H9 (cell line): ENCODE measurements at places on chromosomes 11 and 22. TPM values are rescaled to one million over a fixed set of nuclear protein-coding genes. Genes with fewer than 3 reads are reported as not detected.

TMPRSS13 gene
- 0.35 and 0.50 TPM in 2 replicates for total RNA-seq

LRRN4CL gene
- 0.59 and 0.79 TPM in 2 replicates for total RNA-seq

GRCh38 chr11:120124355-120124754 lies 13.6 kb downstream of the TRIM29 start:
- H3K4me1 ChIP-seq, result no peaks in the 10 kb centered on the region
- no peak overlapping the region for H3K27ac ChIP-seq
- no peaks in the 10 kb centered on the region for H3K27me3 ChIP-seq
- no peak overlapping the region for H3K4me3 ChIP-seq
- no peak for DNase-seq

DNA sequence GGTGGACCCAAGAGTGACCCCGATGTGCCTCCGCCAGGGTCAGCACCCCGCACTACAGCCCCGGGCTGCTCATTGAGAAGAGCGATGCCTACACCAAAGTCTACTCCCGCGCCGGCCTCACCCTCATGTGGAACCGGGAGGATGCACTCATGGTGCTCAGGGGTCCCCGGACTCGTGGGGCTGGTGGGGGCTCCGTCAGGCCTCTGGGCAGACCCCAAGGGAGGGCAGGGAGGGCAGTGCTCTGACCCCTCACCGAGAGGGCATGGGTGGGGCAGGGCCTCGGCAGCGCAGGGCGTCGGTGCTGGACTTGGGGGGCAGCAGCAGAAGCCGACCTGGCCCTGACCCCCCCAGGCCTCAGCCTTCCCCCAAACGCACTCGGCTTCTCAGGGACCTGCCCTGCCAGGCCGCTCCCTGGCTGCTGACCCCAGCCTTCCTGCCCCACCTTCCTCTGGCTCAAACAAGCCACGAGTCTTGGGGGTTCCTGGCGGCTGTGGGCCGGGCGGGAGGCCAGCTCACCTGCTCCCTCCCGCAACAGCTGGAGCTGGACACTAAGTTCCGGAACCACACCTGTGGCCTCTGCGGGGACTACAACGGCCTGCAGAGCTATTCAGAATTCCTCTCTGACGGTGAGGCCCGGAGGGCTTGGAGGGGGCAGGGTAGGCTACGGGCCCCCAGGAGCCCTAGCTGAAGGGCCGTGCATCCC lies 2.9 kb downstream of the MUC2 start:
- no peaks in the 10 kb centered on the region for H3K27me3 ChIP-seq
- no peak overlapping the region for H3K27ac ChIP-seq
- no peak for DNase-seq
- no peak overlapping the region for H3K4me3 ChIP-seq
- no peaks in the 10 kb centered on the region for H3K36me3 ChIP-seq

HPX gene
- total RNA-seq, result 1.0 and 1.2 TPM in 2 replicates

DNA sequence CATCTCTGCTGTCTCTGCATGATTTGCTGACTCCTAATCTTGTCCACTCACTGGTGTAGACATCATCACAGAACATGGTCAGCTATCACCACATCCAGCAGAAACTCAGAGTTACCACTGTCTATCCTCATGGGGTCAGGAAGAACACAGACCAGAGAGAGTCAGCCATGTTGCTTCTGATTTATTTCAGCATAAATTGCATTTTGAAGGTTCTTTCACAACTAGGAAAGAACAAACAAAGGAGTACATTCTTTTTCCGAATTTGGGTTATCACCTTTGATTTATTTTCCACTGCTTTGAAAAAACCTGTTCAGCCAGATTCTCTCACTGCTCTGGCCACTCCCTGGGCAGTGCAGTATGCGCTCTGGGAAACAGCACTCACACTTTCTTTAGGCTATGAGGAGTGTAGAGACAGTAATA lies 172.0 kb upstream of the MTMR2 start:
- H3K27me3 ChIP-seq, result no peaks in the 10 kb centered on the region
- 0 out of 2 replicates have a peak, but pooled peaks cover 3% of the 10 kb centered on the region for H3K4me1 ChIP-seq
- no peaks in the 10 kb centered on the region for H3K36me3 ChIP-seq
- H3K4me3 ChIP-seq, result no peak overlapping the region
- no peak overlapping the region for H3K27ac ChIP-seq

DNA sequence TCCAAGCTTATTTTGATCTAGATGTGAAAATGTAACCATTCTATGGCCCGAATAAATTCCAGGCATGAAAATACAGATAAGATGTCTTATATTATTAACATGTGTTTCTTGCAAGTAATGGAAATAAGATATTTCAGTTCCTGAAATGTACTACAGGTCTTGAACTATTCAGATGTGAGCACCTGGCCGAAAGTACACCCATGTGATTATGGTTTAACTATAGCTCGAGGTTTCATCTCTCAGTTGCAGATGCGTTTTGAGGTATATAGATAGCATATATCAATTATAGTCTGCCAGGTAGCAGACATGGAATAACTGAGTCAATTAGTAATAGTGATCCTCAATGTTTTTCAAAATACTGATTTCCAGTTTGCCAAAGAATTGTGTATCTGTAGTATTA lies 68.3 kb downstream of the DDIAS start:
- no peaks in the 10 kb centered on the region for H3K36me3 ChIP-seq
- H3K27me3 ChIP-seq, result no peaks in the 10 kb centered on the region
- H3K27ac ChIP-seq, result no peak overlapping the region
- no peak for DNase-seq
- H3K4me3 ChIP-seq, result no peak overlapping the region
- no peaks in the 10 kb centered on the region for H3K4me1 ChIP-seq

DNA sequence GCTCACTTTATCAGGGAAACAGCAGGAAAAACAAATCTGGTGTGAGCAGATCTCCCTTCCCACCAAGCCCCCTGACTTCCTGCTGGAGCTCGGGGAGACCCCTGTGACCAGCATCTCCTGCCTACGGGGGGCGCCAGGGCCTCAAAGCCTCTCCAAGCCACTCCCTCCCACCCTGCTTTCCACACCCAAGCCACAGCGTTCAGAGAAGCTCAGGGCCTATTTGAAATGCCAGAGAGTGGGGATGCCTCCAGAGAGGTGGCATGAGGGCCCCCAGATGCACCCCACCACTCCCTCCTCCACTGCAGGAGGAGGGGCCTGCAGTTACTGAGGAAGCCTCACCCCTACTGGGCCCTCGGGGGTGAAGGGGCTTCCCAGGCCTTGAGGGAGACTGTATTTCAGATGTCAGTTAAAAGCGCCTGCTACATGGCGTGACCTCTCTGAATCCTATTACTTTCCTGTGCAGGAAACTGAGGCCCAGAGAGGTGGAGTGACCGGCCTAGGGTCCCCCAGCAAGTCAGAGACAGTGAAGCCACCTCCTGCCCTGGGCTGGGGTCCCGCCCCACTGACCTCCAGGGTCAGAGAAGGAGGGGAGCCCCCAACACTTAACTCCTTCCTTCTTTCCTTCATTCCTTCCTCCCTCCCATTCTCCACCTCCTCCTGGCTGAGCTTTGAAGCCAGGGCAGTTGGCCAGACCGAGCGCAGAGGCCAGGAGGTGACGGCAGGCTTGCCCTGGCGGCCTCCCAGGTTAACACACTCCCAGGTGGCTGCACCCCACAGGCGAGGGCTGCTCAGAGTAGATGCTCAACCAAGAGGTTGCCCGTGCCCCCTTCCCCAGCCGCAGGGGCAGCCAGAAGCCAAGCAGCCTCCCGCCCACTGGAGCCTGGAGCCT lies 6.0 kb upstream of the CDKN1C start:
- no peaks in the 10 kb centered on the region; the same call in 1 of the 2 replicates for H3K27me3 ChIP-seq
- no peak overlapping the region for H3K4me3 ChIP-seq
- no peak for DNase-seq
- H3K4me1 ChIP-seq, result no peaks in the 10 kb centered on the region
- H3K27ac ChIP-seq, result no peak overlapping the region

SART1 gene
- total RNA-seq, result 52.0 and 57.8 TPM in 2 replicates

DNA sequence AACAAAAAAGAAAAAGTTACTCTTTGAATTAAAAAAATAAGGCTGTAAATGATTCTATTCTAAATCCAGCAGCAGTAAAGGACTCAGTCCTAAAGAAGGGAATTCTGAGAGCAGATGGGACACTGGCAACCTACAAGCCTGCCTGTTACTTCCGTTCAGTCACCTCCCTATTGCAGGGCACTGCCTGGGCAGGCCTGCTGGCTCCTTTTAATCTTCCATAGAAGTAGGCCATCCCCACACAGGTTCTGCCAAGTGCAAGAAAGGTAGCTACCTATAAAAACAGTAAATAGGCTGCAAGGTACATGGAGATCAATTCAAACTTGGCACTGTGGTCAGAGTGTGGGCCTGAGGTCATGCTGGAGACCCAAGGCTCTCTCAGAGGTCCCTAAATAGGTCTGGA lies 136.4 kb downstream of the TRIM44 start:
- H3K36me3 ChIP-seq, result no peaks in the 10 kb centered on the region
- no peaks in the 10 kb centered on the region for H3K27me3 ChIP-seq
- no peak overlapping the region for H3K4me3 ChIP-seq
- no peaks in the 10 kb centered on the region for H3K4me1 ChIP-seq
- no peak for DNase-seq

- no peaks in the 10 kb centered on the region for H3K4me1 ChIP-seq
- peak; percentile 31 for DNase-seq
- no peaks in the 10 kb centered on the region for H3K27me3 ChIP-seq
- no peak overlapping the region for H3K27ac ChIP-seq
Measured at GRCh38 chr11:43021466-43021865, 290.3 kb upstream of the API5 start.

DNA sequence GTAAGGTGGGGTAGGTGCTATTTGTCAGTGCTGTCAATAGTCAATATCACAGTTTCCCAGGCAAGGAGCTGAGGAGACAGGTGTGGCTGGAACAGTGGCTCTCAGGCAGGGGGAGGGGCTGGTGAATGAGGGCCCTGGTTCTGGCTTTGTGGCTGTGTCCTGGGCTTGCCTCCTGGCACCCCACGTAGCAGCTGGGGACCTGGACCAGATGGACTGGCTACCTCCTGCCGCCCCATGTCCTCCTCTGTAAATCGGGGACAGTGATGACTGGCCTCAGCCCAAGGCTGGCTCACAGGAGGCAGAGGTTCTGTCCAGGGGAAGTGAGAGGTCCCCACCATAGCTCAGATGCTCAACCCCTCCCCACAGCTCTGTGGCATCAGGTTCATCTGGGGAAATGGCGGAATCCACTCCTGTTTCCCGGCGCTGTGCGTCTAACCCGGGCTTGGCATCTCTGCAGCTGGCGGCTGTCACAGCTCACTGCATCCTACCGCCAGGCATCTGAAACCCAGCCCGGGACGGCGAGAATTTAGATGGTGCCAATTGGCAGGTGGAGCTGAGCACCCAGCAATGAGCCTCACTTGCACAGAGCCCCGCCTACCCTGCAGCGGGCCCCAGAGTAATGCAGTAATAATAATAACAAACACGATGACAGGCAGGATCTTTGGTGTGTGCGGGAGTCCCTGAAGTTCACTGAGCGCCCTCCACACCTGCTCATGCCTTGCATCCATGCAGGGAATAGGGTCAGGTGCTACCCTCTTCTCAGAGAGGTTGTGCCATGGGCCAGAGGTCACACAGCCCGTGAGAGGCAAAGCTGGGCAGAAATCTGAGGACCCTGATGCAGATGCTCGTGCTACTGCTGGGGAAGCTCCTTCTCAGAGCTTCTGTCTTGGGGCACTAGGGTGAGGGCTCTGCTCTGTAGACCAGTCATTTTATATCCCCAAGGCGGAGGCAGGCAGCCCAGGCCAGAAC lies 27.8 kb upstream of the SHISAL1 start:
- H3K4me1 ChIP-seq, result no peaks in the 10 kb centered on the region
- H3K27ac ChIP-seq, result no peak overlapping the region
- H3K4me3 ChIP-seq, result no peak overlapping the region
- H3K36me3 ChIP-seq, result no peaks in the 10 kb centered on the region
- DNase-seq, result no peak

DNA sequence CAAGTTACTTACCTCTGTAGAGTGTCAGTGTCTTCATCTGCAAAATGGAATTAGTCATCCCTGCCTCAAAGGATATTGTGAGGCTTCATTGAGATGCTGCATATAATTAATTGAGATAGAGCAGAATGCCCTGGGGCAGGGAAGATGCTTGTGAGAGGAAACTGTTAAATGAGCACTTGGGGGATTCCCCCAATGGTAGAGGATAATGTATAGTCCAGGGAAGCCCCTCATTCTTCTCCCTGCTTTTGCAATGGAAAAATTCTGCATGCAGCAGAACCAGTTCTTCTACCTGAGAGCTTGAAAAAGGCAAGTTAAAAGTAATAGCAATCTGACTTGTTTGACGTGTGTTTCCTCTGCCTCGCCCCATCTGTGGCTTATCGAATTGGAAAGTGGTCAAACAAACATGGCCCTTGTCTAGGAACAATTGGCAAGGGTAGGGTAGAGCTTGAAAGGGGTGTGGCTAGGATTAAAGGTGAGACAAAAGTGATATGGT lies 90.9 kb downstream of the NAV2 start:
- peaks cover 3% of the 10 kb centered on the region for H3K36me3 ChIP-seq
- H3K4me3 ChIP-seq, result no peak overlapping the region
- H3K27me3 ChIP-seq, result no peaks in the 10 kb centered on the region
- DNase-seq, result no peak

GRCh38 chr11:34633640-34633989 lies 12.7 kb downstream of the EHF start:
- no peaks in the 10 kb centered on the region for H3K36me3 ChIP-seq
- DNase-seq, result no peak
- no peak overlapping the region for H3K27ac ChIP-seq
- H3K4me3 ChIP-seq, result no peak overlapping the region
- H3K4me1 ChIP-seq, result no peaks in the 10 kb centered on the region; the same call in 1 of the 2 replicates
- H3K27me3 ChIP-seq, result no peaks in the 10 kb centered on the region

DNA sequence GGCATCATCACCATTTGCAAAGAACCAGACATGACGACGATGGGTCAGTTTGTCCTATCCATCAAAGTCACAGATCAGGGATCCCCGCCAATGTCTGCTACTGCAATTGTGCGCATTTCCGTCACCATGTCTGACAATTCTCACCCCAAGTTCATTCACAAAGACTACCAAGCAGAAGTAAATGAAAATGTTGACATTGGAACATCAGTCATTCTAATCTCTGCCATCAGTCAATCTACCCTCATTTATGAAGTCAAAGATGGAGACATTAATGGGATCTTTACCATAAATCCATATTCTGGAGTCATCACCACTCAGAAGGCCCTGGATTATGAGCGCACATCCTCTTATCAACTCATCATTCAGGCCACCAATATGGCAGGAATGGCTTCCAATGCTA lies 171.6 kb upstream of the MTNR1B start:
- 0 out of 2 replicates have a peak, but pooled peaks cover 4% of the 10 kb centered on the region for H3K4me1 ChIP-seq
- H3K27me3 ChIP-seq, result no peaks in the 10 kb centered on the region
- no peak overlapping the region for H3K4me3 ChIP-seq
- no peak for DNase-seq
- peaks cover 20% of the 10 kb centered on the region for H3K36me3 ChIP-seq

CSNK1E gene
- 230 and 236 TPM in 2 replicates for total RNA-seq

- no peak overlapping the region for H3K27ac ChIP-seq
- H3K36me3 ChIP-seq, result peaks cover 48% of the 10 kb centered on the region
- H3K27me3 ChIP-seq, result no peaks in the 10 kb centered on the region
- no peak for DNase-seq
- H3K4me3 ChIP-seq, result no peak overlapping the region
Measured at GRCh38 chr11:57312511-57313021, 12.2 kb downstream of the TNKS1BP1 start.
